ENCODE measurements at places on chromosomes 7 and 10.

DNA sequence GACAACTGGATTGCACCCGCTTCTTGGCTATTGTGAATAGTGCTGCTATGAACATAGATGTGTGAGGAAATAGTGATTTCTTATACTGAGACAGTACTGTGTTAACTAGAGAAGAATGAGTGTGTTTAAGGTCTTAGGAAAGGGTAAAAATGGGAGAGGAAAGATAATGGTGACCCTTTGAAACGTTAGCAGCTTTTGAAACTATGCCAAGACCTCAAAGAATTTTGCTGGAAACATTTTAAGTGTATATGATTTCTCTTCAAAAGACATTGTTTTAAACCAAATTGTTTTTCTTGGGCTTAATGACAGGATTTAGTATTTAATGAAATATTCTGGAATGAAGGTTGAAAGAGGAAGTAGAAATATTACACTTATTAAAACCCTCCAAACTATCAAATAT lies 100.8 kb upstream of the ARHGAP21 start:
- no peak for DNase-seq

DNA sequence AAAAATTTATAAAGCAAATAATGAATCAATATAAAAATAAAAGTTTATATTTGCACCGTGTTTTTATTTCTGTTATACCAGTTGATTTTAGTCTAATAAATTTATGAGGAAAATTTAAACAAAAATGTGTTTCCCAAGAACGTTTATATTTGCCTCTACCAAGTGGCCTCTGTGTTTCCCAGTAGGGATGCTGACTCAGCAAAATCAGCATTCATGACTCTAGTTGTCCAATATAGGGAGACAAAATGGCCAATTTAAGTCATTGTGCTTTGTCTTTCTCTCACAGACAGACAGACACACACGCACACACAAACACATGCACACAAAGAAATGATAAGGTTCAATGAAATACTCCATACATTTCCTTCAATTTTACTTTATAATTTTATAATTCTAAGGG lies 942.5 kb upstream of the ZWINT start:
- no peak for DNase-seq

- no peak for DNase-seq
Measured at GRCh38 chr10:5147981-5148677, 36.8 kb downstream of the AKR1C8 start.

- DNase-seq: no peak
Measured at GRCh38 chr10:111085690-111086353, 9.0 kb downstream of the ADRA2A start.

DNA sequence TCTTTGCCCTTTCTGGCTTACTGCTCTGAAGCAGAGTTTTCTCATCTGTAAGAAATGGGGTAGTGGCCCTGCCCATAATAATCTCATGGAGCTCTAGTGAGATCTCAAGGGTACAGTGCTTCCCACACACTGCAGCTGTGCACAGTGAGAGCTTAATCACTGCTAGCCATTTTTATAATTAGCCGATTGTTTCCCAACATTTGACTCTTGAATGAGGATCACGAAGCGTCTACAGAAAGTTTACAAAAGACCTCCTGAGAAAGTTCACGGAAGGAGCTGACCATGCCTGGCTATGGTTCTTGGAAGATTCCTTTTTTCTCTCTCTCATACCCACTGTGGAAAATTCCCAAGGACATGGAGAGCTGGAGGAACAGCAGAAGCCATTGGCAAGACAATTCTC lies 70.4 kb downstream of the FAM171A1 start:
- DNase-seq: no peak
